ENCODE measurements at places on chromosomes 3 and 15.

DNA sequence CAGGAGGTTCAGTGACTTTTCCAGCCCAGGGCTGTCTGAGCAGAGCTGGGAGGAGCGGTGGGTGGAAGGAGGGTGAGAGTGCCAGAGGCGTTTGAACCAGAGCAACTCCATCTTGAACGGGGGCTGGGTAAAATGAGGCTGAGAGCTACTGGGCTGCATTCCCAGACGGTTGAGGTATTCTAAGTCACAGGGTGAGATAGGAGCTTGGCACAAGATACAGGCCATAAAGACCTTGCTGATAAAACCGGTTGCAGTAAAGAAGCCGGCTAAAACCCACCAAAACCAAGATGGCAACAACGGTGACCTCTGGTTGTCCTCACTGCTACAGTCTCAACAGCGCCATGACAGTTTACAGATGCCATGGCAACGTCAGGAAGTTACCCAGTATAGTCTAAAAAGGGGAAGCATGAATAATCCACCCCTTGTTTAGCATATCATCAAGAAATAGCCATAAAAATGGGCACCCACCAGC is 60.2 kb downstream of the ABTB1 start:
- no peak for DNase-seq

- no peak for DNase-seq
Measured at GRCh38 chr3:36837089-36837488, 72.7 kb upstream of the DCLK3 start.

DNA sequence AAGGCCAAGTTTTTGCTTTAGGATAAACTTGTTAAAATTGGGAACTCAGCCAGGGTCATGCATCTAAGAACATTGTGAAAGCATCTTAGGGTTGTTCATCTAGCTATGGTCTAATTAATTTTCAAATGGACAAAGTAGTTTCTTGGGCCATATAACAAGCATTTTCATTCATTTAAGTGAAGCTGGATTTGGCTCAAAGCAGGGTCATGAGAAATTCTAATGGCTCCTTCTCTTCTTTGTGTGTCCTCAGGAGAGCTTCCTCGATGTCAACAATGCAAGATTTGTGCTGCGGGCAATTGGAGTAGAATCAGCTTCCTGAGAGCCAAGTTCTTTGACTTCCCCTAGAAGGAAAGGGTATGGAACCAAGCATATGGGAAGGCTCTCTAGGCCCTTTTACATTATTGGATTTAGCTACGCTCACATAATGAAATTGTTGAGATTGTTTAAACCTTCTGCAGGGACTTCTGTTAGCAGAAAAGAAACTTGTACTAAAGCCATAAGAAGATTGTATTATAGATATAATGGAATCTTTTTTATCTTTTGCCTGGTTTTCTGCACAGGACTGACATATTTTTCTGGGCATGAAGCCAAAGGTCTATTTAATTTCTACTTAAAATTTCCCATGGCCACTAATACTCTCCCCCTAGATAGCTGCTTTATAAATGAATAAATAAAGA is 1.8 kb upstream of the SAMMSON start:
- DNase-seq = no peak

- DNase-seq = no peak
Measured at GRCh38 chr3:144942838-144943197, 971.2 kb downstream of the DIPK2A start.

All from stimulated activated CD4-positive, alpha-beta T cell treated with anti-CD3 and anti-CD28 coated beads, Interleukin-12 subunit alpha, Interleukin-12 subunit beta, amount 100 ng/mL, for 4 hours (primary cell).